Cortex of kidney (tissue), 1 donor: ENCODE measurements at places on chromosomes 2 and 18.

DNA sequence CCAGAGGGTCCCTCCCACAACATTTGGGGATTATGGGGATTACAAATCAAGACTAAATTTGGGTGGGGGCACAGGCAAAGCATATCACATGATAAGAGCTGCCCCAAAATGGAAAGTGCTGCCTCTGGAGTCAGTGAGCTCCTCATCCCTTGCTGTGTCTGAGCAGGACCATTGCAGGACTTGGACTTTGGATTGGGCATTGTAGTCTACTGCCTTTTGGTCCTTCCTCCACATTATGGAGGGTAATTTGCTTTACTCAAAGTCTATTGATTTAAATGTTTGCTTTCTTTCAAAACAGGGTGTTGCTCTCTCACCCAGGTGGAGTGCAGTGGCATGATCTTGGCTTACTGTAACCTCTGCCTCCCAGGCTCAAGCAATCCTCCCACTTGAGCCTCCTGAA is 106.8 kb upstream of the LDAH start:
- no peak for DNase-seq

- no peak for DNase-seq
Observed at GRCh38 chr2:168622559-168622958, 166.5 kb downstream of the CERS6 start.

DNA sequence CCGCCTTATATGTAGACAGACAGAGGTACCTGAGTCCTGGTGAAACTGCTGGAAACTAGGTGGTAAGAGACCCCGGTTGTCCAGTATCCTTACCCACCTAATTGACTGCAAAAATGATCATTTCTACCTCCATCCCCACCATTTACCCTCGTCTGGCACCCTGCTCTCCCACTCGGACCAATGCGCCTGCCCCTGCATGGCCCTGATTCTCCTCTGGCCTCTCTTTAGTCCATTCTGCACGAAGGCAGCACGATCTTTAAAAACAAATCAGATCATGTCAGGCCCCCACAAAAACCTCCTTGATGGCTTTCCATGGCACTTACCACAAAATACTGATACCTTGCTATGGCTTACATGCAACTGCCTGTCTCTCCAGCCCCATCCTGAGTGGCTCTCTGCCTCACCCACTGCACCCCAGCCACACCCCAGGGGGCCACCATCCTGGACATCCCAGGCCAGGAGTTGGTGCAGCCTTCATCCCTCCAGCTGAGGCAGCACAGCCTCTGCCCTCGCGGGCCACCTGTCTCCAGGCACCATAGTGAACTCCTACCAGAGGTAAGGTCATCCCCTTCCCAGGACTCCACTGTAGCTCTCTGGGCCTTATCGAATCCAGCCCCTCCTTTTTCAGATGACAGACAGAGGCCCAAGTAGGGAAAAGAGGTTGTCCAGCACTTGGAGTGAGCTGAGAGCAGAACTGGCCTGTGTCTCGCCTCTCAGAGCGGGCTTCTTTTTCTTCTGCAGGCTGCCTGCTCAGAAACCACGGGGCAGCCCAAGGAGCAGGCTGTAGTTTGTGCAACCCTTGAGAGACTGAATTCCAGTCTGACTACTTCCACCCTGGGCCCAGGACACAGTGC is 12.3 kb upstream of the CIB4 start:
- no peak for DNase-seq

DNA sequence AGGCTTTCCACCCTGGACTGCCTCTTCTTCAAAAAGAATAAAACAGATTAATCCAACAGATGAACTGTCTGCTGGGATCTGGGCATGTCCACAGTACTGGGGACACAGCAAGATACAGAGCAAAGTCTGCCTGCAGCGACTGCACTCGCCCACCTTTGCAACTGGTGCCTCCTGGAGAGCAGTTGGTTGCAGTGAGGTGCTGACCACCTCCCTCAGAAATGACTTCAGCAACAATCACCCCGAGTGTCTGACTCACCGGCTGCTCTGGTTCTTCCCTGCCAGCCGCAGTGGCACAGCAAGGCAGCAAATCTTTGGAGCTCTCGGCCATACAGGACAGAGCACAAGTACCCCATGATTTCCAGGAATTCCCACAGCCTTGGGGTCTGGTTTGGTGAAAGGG is 179.7 kb downstream of the ANAPC1 start:
- no peak for DNase-seq

- no peak for DNase-seq
Observed at GRCh38 chr2:205768815-205769494, 86.7 kb downstream of the NRP2 start.

DNA sequence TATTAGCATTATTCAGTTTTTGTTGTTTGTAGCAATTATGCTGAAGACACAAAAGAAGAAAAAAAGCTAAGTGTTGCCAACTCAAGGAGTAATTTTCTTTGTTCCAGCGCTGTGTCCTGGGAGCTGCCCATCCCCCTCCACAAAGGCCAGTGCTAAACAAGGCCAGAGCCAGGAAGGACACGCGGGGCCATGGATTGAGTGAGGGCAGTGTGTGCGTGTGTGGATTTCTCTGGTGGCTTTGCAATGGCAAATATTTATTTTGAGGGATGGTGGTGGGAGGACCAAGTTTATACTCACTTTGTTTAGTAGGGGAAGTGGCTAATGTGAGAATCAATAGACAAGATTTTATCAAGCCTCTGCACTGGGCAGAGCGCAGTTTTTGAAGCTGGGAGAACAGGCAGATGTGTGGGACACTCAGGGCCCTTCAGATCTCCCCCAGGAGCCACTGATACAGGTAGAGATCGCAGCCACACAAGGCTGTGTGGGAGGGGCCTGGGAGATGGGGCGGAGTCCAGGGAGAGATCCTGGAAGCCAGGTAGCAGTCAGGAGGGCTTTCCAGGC is 11.4 kb downstream of the AGAP1 start:
- DNase-seq: no peak
